Activated naive CD8-positive, alpha-beta T cell treated with anti-CD3 and anti-CD28 coated beads, Interleukin-2, amount 10 ng/mL, durations not matched to agents 7 days and 5 days (primary cell): ENCODE measurements at places on chromosomes 1 and 21. TPM values are rescaled to one million over a fixed set of nuclear protein-coding genes. Genes with fewer than 3 reads are reported as not detected.

Gene DISC1
- total RNA-seq, result 9.8 TPM

GRCh38 chr1:154212083-154212482 lies 6.0 kb upstream of the CFAP141 start:
- DNase-seq, result no peak

DNA sequence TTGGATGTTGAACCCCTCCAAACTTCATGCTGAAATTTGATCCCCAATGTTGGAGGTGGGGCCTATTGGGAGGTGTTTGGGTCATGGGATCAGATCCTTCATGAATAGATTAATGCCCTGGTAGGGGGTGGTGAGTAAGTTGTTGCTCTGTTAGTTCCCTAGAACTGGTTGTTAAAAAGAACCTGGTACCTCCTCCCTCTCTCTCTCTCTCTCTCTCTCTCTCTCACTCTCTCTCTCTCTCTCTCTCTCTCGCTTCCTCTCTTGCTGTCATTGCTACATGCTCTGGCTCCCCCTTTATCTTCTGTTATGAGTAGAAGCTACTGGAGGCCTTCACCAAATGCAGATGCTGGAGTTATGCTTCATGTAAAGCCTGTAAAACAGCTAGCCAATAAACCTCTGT lies 498.2 kb upstream of the NR5A2 start:
- DNase-seq, result no peak

DNA sequence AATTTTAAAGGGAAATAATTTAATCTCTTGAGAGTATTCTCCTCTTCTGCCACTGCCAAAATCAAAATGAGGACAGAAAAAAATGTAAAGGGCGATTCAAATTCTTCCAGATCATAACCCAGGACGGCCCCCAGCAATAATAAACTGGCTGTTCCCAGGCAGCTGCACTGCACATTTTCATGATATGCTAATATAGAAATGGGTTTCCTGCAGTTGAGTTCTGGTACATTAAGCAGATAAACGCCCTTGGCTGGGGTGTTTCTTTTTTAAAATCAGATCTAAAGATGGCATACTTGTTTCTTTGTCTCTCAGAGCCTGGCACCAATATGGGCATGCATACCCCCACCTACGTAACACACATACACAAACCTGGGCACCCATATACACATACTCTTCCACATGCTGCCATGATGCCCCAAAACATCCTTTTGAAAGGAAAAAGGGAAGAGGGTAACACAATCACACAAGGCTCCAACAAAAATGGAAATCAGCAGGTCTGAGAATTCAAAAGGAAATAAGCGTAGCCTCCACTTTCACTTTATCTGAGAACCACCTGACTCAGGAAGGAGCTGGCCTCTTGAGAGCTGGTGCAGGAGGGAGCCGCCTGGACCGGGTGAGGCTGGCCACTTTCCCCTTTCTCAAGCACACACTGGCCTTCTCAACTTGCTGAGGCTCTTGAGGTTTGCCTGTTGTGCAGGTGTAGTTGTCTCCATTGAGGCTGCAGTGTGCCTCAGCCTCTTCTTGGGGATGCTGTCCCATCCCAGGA lies 653.4 kb downstream of the KIF26B start:
- no peak for DNase-seq

- no peak for DNase-seq
Observed at GRCh38 chr1:25758466-25759070, 41.4 kb upstream of the SELENON start.

- no peak for DNase-seq
Observed at GRCh38 chr1:243746751-243747150, 103.3 kb downstream of the AKT3 start.

DNA sequence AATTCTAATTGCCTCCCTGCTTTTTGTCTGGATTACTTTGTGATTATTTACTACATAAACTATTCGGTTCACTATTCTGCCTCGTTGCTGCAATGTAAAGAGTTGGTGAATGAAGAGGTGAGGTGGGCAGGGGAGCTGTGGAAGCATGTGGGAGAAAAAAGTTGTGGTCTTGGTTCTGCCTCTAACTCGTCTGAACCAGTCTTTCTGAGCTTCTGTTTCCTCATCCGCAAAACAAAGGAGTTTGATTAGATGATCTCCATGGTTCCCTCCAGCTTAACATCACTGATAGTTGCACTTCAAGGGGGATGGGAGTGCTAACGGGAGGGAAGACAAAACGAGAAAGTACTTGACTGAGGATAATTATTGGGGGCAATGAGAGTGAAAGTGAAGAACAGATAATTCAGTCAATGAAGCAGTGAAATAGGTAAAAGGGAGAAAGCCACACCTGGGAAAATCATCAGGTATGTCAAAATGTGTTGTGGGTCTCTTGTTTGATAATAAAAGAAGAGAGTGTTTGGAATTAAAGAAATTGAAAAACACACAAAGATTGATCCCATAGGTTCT lies 26.2 kb upstream of the UHMK1 start:
- no peak for DNase-seq

GRCh38 chr1:166721145-166721544 lies 118.1 kb upstream of the POGK start:
- no peak for DNase-seq
